ENCODE measurements at places on chromosomes 3 and 15.

- no peak for DNase-seq
Observed at GRCh38 chr15:79167776-79168175, 77.2 kb upstream of the RASGRF1 start.

DNA sequence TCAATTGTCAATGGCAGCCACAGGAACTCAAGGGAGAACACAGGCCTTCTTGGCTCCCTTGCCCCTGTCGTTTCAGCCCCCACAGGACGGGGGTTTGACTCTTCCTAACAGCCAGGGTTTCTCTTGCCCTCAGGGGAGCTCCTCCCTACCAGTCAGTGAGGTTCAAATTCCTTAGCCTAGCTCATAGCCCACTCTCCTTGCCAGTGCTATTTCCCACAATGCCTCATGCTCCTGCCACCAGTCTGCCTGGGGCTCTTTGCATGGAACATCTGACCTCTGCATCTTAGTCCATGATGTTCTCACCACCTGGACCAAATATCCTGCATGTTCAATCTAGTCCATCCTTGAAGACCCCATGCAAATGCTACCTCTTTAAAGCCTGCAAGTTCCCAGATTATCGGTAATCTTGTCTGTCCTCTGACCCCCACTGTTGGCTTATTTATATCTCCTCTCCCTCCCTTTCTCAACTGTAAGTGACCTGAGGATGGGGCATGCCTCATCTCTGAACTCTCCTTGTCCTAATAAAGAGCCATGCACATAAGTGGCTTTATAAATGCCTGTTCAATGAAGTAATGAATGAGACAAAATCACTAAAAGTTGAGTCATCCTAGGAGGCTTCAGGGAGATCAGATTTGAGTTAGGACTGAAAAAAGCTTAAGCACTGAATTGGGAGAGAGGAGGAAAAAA is 78.0 kb downstream of the MYO1E start:
- no peak for DNase-seq

- DNase-seq = no peak
Observed at GRCh38 chr15:73621286-73621826, 11.8 kb downstream of the NPTN start.

- no peak for DNase-seq
Observed at GRCh38 chr15:89499156-89499555, 2.8 kb upstream of the RHCG start.

GRCh38 chr3:147030274-147030673 is 376.1 kb downstream of the ZIC4 start:
- no peak for DNase-seq

Data from suppressor macrophage treated with lipopolysaccharide for 4 hours (primary cell).